ENCODE measurements at places on chromosomes 2 and 18.

- DNase-seq: no peak
Measured at GRCh38 chr18:68568364-68569155, 146.3 kb downstream of the TMX3 start.

- no peak for DNase-seq
Measured at GRCh38 chr2:106270471-106270891, 76.4 kb upstream of the UXS1 start.

DNA sequence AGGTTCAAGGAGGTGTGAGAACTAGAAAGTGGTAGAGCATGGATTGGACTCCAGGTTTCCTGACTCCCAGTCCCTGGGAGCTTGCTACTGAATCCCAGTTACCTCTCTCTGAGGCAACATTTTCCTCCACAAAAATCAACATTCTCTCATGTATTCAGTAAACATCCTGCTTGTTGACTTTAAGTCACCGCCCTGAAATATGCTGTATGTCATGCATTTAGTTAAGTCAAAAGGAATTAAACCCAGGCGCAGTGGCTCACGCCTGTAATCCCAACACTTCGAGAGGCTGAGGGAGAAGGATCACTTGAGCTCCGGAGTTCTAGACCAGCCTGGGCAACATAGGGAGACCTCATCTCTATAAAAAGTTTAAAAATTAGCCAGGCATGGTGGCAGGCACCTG lies 3.8 kb downstream of the MATN3 start:
- no peak for DNase-seq

DNA sequence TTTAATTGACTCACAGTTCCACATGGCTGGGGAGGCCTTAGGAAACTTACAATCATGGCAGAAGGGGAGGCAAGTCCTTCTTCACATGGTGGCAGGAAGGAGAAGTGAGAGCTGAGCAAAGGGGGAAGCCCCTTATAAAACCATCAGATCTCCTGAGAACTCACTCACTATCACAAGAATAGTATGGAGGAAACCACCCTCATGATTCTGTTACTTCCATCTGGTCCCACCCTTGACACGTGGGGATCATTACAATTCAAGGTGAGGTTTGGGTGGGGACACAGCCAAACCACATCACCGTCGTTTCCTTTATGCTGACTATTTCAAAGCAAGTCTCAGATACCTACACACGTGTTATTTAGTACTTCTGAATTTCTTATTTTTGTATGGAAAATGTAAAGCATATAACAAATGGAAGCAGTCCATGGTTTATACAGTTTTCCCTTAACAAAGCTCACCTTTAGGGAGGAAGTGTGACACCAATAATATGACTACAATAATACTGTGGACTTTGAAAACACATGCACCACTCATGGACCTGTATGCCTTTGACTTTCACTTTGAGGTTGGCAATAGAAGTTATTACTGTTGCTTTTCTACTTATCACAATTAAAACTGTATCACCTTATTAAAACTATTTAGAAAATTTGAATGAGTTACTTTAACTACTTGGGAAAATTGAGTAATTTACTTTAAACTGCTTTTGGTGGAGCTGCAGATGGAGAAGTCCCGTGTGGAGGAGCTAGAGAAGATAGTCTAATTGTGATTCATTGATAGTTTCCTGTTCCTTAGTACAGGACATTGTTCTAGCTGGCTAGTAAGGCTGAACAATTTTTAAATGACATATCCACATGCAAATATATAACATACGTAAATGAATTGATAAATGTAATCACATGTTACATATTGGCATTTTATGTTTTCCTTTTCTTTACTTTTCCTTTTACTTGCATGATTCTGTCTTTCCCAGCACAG lies 37.3 kb downstream of the MTCL1 start:
- no peak for DNase-seq

Measured in NCI-H446 treated with DMSO at 0.1 percent for 48 hours (cell line).